ENCODE measurements at places on chromosomes 1 and 21.

DNA sequence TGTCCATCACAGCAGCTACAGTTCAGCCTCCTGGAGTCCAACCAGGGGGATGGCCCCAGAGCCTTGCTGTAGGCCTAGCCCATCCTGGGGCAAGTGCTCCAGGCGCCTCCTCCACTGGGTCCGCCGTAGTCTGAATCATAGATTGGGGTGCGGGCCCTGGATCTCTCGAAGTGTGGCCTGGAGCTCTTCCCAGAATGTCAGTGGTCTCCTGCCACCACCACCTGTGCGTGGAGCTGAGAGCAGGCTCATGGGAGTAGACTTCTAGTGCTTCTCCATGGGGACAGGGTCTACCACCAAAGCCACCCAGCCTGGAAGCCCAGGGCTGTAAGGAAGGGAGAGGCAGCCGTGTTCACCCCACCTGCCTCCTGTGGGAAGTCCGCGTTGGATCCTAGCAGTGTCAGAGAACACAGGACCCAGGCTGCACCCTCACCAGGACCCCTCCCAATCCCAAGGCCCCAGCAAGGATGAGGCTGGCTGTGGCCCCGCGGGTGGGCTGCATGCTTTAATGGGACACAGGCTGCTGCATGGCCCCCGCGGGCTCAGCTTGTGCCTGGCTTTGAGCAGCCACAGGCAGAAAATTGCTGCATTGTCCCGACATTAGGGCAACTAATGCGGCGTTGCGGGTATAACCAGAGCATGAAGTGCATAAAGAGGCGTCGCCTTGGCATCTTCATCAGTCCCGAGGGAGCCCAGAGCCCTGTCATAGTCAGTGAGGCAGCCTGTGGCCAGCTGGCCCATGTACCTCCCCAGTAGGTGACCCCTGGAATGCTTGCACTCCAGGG, 735 bp upstream of the HES3 start:
- DNase-seq, result no peak

- no peak for DNase-seq
Measured at GRCh38 chr1:15167386-15167785, 13.8 kb downstream of the TMEM51 start.

GRCh38 chr1:223727541-223727940, 15.2 kb downstream of the CAPN2 start:
- no peak for DNase-seq

- DNase-seq, result no peak
Measured at GRCh38 chr1:200302921-200303290, 106.9 kb downstream of the ZNF281 start.

- DNase-seq, result peak; percentile 32
Measured at GRCh38 chr1:227999056-227999930, 7.5 kb upstream of the WNT3A start.

- DNase-seq, result no peak
Measured at GRCh38 chr1:50969611-50970508, at the start of gene CDKN2C. CDKN2C (plus strand) TSS chr1:50970245; CDS start chr1:50970369, 124 bp downstream.

DNA sequence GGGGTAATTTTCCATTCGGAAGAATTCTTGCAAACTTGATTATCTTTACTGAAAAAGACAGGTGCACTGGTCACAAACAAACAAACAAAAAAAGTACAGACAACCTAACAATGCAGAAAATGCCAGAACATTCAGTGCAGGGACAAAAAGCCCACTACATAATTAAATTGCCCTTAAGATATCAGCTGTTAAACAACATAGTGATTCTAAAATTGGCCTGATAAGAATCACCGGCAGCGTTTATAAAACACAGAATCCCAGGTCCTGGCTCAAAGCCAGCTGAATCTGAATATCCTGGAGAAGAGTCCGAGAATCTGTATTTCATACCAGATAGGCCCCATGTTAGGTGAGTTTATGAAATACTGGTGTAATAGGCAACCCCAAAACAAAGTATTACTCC, 6.1 kb downstream of the PLPP3 start:
- no peak for DNase-seq

- no peak for DNase-seq
Measured at GRCh38 chr1:201766131-201766866, 62.7 kb upstream of the IPO9 start.

GRCh38 chr1:173406783-173407230, 70.3 kb upstream of the PRDX6 start:
- no peak for DNase-seq

- peak; percentile 92 for DNase-seq
Measured at GRCh38 chr1:62436039-62436465, 797 bp upstream of the USP1 start.

DNA sequence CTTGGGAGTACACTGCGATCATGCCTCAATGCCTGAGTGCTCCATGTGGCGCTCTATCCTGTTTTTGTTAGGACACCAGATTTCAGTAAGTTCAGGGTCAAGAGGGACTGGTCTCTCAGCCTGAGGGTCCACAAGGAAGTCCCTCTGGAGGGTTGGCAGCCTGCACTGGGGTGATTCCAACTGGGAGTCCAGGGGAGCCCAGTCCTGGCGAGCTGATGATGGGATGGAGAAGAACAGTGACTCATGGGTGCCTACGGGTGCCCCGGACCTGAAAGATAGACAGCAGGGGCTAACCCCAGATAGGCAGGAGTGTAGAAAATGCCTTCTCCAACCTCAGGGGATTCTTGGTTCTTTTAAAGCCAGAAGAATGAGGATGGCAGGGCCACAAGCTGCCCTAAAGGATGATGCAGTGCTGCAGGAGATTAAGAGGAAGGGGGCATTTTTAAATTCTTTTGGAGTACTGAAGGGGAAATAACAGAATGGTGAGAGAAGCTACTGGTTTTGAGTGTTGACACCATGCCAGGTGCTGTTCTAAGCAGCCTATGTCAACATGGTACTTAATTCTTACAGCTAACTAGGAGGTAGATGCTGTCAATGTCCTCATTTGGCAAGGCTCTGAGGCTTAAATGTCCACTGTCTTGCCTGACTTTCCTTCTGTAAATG, 68.4 kb upstream of the TLR5 start:
- DNase-seq, result no peak

- no peak for DNase-seq
Measured at GRCh38 chr1:49111931-49112330, 335.2 kb upstream of the BEND5 start.

DNA sequence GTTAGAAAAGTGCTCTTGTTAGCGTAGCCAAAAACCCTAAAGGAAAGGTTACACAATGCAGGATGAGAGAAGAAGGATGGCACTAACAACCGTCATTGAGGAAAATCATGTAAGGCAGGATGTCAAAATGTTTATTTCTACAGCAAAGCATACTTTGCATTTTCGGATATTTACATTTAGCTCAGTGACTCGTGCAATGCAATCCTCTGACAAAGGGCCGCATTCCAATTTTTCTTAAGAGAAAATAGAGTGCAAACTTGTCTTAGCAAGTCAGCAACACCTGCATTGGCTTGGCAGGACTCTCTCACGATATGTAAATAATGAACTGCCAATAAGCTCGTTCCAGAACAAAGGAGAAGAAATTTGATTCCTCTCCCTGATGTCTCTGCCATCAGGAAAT, 33.3 kb downstream of the TIAM1 start:
- DNase-seq, result no peak

DNA sequence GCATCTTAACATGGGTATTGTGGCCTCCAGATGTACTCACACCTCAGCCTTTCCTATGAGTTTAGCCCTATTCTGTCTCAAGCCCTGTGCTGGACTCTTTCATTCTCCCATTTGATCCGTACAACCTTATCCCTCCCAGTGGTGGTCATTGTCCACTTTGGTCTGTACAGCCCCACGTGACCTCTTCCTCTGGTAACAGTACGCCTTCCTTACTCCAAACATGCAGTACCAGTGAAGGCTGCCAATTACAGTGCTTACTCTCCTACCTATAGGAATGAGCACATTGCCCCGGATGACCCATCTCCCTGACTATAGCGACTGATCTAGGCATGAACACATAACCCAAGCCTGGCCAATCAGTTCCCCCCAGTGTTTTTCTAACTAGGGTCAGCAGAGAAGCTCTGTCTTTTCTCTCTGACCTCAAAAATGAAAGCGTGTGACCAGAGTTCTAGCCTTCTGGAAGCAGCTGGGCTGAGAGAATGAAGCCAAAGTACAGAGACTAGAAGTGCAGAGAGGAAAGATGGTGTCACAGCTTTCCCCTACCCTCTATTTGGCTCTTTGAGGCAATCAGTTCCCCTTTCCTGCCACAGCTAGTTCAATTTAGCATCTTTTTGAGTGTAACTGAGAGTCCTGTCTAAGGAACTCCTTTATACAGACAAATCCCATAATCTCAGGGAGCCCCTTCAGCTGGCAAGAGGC, 9.9 kb upstream of the QSOX1 start:
- no peak for DNase-seq

DNA sequence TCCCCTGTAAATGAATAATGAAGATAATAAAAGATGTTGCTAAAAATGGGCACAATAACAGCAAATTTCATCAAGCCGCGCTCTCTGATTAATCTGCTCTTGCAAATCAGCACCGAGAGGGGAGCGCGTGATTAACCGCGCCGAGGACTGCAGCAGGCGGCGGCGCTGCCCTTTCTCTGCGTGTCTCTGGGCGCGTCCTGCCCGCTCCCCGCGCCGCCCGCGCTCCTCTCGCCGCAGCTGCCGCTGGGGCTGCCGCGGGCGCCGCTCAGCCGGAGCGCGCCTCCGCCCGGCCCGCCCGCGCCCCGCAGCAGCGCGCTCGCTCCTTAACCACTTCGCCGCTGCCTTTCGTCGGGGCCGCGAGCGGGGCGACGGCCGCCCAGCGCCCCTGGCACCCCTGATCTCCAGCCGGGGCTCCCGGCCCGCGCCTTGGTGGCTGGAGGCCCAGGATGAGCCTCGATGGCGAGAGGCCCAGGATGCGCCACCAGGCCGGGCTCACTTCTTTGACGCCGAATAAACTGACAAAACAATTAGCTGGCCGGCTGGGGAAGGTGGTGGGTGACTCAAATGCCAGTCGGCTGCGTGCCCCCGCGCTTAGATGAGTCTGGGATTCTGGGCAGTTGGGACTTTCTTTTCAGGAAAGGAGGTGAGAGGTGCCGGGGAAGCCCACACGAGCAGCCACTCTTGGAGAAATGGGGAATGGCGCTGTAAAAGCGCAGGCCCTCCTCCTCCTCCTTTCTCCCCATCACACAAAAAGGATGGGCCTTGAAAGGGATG, 221.4 kb upstream of the PKN2 start:
- DNase-seq, result no peak

DNA sequence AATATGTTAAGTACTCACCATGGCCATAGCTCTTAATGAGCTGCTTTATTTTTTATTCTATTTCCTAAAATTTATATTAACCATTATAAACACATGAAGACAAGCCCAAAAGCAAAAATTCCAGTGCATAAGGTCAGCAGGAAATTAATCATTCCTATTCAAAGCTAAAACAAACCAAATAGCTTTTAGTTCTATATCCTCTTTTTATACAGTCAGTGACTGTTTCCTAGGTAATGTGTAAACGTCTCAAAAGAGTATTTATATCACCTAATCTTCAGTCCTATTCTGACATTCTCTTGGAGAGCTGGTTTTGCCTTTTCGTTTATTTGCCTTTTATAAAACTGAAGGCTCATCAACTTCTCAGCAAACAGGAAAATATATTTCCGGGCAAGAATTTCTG, 4.2 kb downstream of the GOLPH3L start:
- DNase-seq, result no peak

- DNase-seq, result no peak
Measured at GRCh38 chr21:27346041-27346448, 379.2 kb upstream of the ADAMTS5 start.

DNA sequence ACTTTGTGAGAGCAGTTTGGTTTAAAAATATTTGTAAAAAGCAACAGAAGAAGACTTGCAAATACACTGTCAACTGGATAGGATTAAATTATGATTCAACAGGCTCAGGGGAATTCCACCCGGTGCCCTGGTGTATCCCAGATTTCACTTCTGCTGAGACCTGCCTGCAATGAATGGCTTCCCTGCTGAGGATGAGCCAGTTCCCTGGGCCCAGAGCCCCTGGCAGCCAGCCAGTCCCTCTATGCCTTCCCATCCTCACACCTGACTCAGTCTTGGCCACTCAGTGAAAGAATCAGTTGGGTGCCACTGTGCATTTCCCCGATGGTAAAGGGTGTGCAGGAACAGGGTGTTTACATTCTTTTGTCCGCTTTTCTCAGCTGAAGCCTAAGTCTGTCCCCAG, 64.4 kb downstream of the KCTD3 start:
- no peak for DNase-seq

DNA sequence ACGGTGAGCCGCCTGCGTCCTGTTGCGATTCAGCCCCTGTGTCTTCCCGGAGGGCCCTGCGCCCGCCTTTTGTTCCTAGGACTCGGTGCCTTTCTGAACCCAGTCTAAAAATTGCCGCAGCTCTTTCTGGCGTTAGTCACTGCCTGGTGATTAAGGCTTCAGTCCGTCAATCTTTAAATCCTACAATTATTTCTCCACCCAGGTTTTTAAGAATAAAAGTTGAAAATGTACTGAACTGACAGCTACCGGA, 16.2 kb upstream of the PDXK start:
- DNase-seq, result no peak

GRCh38 chr1:223802602-223803001, 43.1 kb downstream of the TP53BP2 start:
- no peak for DNase-seq

- no peak for DNase-seq
Measured at GRCh38 chr1:28591708-28592320, at the start of gene RAB42. RAB42 (plus strand) TSS chr1:28592265; CDS start chr1:28592512, 247 bp downstream.

DNA sequence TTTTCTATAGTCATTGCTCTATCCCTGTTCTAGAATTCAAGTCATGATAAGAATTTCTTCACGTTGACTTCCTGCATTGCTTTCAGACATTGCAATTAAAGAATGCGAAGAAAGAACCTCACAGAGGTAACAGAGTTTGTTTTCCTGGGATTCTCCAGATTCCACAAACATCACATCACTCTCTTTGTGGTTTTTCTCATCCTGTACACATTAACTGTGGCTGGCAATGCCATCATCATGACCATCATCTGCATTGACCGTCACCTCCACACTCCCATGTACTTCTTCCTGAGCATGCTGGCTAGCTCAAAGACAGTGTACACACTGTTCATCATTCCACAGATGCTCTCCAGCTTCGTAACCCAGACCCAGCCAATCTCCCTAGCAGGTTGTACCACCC, 10.6 kb downstream of the APCS start:
- DNase-seq, result no peak

DNA sequence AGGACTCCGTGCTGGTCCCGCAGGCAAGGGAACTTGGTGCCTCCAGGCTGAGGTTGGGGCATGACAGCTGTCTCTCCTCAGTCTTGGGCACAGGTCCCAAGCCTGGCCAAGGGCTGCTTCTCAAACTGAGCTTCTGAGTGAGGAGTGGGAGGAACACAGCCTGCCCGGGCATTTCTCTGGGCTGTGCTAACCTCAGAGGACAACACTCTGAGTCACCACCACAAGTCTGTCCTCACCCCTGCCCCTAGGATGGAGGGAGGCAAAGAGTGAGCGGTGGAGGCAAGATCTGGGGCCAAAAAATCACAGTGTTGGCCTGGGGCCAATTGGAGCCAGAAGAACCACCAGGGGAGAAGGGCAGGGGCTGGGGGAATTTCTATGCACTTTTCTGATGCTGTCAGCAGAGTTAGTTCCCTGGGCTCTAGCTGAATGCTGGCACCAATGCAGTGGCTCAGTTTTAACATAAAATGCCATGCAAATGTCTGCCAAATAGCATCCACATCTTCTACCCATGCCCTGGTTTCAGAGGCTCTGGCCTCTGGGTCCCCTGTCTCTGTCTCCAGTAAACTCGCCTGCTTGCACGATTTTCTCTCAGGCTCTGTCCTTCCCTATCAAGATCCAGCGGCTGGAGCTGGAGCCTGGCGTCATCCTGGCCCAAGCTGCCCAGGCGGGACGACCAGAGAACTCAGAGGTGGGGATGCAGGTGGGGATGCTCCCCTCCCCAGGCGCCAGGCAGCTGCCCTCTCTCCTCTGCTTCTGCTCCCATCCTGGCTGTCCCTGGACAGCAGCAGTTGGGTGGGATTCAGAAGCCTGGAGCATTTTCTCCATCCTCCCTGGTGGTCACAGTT, 11.0 kb upstream of the CDK18 start:
- DNase-seq, result no peak
